ENCODE measurements at places on chromosomes 6 and 20.

GRCh38 chr6:147022041-147022440 lies 182.2 kb upstream of the STXBP5 start:
- no peak for DNase-seq

DNA sequence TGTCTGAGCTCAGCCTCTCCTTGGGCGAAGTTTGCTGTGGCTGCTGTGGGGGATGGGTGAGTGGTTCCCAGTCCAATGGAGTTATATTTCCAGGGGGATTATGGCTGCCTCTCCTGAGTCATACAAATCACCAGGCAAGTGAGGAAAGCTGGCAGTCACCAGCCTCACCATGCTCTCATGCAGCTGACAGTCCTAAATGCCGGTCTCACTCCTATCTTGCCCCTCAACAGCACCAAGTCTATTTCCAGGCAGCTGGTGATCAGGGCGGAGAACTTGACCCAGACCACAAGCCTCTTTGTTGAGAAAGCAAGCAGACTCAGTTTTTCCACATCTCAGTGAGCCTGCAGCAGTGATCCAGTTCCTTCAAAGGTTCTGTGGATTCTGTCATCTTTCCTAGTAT lies 98.9 kb downstream of the TBC1D32 start:
- no peak for DNase-seq

DNA sequence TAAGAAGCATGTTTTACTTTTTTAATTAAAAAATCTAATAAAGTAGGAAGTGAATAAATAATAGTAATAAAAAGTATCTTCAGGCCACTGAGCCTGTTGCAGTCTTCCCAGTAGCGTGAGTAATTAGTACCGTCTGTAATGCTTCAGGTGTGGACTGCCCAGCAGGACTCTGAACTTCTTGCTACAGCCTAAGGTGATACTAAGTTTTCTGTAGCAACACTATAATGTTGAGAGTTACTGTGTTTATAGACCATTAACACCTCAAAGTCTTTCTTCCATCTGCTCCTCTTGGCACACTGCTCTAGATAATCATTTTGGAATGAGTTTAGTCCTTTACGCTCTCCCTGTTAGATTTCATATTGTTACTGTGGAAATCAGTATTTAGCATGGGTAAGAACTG lies 28.4 kb downstream of the VAPB start:
- DNase-seq, result no peak

GRCh38 chr6:128500749-128501600 lies 19.4 kb downstream of the PTPRK start:
- no peak for DNase-seq

GRCh38 chr20:16057651-16058050 lies 515.6 kb downstream of the KIF16B start:
- no peak for DNase-seq

DNA sequence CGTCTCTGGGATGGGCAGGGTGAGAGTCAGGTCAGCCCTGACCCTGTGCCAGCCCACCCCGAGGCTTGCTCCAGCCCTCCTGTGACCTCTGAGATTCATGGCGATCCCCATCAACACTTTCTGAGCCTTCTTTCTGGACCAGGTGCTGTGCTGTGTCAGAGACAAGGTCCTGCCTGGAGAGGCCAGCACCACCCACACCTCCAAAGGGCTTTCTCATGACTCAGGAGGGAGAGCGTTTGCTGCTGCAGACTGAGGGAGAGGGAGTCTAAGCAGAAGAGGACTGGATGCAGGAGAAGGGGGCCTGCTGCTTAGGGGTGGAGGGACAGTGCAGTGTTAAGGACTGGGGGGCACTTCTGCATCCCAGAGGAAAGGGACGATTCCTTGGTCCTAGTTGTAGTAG lies 193.5 kb downstream of the LRFN2 start:
- DNase-seq, result no peak

DNA sequence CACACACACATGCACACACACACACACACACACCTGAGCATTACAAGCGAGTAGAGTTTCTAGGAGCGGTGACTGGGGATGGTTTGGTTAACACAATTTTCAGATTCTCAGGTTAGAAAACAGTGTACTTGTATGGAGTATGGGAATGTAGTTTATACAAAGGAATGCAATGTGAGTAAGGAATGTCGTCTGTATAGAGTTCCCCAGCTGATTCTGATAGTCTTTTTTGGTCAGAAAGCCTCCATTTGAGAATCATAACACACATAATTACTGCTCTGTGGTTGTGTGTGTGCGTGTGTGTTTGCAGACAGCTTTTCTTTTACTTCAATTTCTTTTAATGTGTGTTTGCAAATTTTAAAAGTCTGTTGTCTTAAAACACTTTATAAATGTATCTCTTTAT lies 93.2 kb downstream of the MYO6 start:
- no peak for DNase-seq

DNA sequence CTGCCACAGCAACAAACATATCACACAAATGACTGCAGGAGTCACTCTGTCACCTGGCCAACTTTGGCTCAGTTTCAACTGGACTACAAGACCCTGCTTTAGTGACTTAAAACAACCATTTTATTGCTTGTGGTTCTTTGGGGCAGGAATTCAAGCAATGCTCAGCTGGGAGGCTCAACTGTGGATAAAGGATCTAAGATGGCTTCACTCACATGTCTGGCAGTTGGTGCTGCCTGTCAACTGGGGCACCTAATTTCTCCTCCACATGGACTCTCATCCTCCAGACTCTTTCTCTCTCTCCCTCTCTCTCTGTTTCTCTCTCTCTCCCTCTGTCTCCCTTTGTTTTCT lies 2.8 kb upstream of the EPB41L2 start:
- no peak for DNase-seq

DNA sequence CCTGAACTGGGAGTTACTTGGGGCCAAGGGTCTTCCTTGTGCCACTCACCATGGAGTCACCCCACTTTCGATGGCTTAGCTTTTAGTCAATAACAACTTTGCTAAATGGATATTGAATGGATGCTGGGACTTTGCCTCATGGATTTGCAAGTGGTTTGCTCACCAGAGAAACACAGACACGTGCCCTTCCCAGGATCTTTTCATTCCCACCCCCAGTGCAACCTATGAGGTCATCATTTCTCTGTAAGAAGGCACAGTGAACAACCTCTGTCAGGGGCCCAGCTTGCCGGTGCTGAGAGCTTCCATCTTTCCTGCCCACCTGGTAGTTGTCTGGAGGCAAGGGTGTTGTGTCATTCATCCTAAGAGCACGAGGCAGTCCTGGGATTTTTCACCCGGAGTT lies 256.8 kb upstream of the PMEPA1 start:
- DNase-seq, result no peak

GRCh38 chr6:36118550-36119107 lies 11.7 kb upstream of the MAPK13 start:
- peak; percentile 87 for DNase-seq

DNA sequence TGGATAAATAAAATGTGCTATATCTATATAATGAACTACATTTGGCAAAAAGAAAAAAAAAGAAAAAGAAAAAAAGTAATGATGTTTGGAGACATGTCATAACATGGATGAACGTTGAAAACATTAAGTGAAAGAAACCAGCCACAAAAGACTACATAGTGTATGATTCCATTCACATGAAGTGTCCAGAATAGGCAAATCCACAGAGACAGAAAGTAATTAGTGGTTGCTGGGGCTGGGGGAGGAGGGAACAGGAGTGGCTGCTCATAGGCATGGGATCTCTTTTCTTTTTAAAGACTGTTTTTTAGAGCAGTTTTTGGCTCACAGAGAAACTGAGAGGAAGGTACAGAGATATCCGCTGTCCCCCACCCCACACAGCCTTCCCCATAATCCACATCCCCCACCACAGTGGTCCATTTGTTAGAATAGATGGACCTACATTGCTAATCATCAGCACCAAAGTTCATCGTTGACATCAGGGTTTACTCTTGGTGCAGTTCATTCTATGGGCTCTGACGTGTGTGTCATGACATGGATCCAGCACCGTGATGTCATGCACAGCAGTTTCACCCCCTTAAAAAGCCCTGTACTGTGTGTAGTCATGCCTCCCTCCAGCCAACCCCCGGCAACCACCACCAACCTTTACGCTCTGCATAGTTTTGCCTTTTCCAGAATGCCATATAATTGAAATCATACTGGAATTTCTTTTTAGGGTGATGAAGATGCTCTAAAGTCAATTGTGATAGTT lies 240.9 kb upstream of the RREB1 start:
- no peak for DNase-seq

DNA sequence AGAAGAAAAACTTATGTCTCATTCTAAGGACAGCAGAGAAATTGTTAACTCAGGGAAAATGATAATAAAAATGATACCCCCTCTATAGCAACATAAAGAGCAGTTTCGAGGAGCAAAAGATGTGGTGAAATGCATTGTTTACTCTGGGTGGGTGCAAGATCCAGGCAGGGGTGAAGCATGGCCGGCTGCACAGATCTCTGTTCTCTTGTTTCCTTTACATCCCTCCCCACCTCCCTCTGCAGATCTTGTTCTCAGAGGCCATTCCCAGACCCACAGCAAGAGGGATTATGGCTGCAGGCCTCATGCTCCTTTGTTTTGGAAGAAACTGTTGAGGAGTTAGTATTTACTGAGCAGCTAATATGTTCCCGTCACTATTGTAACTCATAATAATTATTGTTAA lies 1.8 kb downstream of the BTN3A1 start:
- DNase-seq, result no peak

DNA sequence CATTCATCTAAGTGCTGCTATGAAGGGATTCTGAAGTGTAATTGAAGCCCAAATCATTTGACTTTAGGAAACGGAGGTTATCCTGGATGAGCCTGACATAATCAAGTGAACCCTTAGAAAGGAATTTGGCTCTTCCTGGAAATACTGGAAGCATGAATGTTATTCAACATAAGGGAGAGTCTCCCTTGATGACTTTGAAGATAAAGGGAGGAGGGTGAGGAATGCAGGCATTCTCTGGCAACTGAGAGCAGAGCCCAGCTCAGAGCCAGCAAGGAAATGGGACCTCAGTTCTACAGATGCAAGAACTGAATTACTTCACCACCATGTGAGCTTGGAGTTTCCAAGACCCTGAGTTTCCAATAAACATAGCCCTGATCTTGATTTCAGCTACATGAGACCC lies 168.2 kb downstream of the DLL1 start:
- no peak for DNase-seq

DNA sequence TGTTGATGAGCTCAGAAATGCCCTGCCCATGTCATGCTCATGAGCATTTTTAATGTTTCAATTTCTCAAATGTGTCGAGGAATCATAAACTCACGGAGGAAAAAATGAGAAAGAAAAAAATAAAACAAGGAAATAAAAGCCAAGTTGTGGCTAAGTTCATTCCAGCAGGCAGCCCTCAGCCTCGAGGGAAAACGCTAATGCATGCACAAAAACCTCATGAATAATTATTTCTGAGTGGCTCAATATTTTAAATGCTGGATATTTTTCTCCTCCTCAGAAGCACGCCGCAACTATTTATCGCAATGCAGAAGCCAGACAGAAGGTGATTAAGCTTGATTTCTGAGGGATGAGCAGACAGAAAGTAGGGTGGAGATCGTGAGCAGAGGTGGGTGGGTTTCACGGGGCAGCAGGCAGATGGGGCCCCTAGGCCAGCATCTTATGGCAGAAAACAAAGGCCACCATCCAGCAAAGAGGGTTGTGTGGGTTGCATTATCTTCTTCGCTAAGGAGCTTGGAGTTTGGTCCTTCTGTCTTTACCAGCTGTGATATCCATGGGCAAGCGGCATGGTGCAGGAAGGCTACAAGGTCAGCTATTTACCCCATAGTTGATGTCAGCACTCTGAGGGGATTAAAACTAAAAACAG lies 151.5 kb upstream of the LRFN2 start:
- DNase-seq, result peak; percentile 34

GRCh38 chr20:34895465-34895864 lies 19.1 kb downstream of the ACSS2 start:
- DNase-seq, result no peak

DNA sequence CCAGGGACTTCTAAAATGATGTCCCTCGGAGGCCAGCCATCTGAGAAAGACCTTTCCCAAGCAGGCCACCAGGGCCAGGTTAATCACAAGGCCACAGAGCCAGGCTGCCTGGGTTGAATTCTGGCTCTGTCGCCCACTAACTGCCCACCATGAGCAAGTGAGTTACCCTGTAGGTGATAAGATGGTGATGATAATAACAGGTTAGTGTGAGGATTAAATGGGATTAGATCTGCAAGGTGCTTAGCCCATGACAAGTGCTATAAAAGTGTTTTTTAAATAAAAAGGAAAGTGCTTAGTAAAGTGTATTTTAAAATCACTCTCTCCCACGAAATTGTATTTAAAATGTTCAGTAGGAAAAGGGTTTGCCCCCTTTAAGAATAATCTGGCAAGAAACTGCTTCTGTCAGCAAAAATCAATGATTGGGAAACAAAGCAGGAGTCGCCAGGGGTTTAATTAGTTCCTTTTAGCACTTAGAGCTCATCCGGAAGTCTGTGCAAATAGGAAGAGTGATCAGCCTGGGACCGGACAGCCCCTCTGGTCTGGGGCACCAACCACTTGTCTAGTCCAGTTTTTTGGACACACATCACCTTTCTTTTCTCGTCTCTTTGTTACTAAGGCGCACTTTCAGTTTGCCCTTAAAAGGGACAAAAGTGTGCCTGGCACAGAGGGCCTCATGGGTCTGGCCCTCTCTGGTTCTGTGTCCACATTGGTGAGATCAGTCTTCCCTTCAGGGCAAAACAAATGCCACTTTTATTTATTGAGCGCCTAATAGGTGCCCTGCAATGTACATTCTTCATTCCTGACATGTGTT lies 150.4 kb downstream of the GRM4 start:
- peak; percentile 25 for DNase-seq

DNA sequence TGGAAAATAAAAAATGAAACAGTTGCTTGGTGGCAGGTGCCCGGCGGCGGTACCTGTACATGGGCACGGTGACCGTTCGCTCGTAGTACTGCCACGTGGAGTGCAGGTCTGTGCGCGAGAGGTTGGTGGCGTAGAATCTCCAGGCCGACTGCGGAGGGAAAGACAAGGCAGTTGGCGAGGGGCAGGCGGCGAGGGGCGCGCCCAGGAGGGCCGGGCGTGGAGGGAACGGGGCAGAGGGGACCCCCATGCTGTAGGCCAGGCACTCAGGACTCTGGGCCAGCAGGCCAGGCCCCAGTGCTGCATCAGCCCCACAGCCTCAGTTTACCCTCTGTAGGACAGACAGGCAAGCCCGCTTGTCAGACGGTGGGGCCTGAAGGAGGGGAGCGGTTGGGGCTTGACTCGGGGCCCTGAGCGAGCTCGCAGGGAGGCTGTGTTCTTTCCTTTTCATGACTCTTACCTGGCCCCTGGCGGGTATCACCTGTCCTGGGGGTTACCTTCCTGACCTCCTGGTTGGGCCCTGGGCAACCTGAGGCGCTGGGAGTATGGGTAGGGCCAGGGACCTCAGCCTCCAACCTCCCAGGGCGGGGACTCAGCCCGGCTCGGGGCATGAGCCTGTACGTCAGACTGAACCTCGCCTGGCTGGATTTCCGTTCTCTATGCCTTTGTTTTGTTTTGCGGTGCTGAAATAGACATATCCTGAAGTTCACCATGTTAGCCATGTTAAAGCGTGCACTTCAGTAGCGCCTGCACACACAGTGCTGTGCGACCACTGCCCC lies 38.5 kb downstream of the KCNQ2 start:
- DNase-seq, result no peak

DNA sequence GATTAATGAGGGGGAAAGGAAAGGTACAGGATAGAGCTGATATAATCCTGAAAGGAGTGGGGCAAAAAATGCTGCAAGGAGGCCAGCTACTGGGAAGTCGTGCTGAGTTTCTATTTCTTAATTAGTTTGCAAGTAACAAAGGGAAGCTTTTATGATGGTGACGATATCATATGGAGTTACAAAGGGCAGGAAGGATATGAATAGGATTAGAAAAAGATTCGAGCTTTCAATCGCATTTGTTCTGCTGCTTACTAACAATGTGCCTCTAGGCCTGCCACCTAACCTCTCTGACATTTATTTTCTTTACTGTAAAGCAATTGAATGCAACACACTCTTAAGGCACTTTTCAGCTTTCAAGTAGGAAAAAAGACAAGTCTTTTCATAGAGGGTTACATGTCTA lies 219.2 kb downstream of the CLVS2 start:
- no peak for DNase-seq

All from activated effector memory CD4-positive, alpha-beta T cell treated with anti-CD3 and anti-CD28 coated beads, Interleukin-2, amount 50 U/mL, for 16 hours (primary cell).